ENCODE measurements at places on chromosomes 13 and 19.
A peak's percentile ranks its signal among the peaks of the same experiment; 100 is the strongest.

- DNase-seq: peak; percentile 18
These were observed 550.8 kb upstream of the SLITRK1 start for GRCh38 chr13:84433024-84433423.

DNA sequence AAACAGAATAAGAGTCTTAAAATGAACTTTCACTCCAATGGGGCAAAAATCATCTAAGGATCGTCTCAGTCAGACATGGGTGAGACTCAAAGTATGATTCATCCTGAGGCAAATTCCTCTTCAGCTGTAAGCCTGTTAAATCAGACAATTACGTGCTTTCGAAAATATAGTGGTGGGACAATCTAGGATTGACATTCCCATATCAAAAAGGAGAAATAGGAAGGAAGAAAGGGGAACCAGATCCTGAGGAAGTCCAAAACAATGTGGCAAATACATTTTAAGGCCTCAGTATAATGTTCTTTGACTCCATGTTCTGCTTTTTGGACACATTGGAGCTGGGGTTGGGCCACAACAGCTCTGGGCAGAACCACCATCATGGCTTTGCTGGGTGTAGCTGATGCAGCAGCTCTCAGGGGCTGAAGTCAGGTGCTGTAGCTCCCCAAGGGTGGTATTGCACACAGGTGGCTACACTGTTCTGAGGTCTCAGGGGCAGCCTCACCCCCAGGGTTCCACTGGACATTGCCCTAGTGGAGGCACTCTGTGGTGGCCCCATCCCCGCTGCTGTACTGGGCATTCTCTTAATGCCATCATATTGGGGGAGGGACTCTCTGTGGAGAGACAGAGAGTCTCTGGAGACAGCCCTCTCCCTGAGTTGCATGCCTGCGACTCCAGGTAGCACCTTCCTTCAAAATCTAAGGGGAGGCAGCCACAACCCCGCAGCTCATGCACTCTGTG, 5.7 kb upstream of the FPR3 start:
- DNase-seq: no peak

- DNase-seq: no peak
These were observed 126.0 kb downstream of the RAP2A start for GRCh38 chr13:97559981-97560380.

- no peak for DNase-seq
These were observed 83.0 kb downstream of the FNDC3A start for GRCh38 chr13:49058761-49059160.

DNA sequence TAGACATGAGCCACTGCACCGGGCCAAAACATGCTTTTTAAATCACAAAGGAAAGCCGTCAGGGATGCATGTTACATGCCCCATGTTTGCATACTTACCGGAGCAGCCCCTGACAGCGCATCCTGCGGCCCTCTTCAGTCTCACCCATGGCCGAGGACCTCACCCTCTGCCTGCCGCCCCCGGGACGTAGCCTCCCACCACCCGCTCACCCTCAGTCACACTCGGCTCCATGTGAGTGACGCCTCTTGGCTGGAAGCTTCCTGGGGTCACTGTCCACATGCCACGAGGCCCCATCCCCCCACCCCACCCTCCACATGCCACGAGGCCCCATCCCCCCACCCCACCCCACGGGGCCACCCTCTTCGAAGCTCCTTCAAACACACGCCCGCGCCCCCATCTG, 46.1 kb upstream of the SPACA7 start:
- no peak for DNase-seq

DNA sequence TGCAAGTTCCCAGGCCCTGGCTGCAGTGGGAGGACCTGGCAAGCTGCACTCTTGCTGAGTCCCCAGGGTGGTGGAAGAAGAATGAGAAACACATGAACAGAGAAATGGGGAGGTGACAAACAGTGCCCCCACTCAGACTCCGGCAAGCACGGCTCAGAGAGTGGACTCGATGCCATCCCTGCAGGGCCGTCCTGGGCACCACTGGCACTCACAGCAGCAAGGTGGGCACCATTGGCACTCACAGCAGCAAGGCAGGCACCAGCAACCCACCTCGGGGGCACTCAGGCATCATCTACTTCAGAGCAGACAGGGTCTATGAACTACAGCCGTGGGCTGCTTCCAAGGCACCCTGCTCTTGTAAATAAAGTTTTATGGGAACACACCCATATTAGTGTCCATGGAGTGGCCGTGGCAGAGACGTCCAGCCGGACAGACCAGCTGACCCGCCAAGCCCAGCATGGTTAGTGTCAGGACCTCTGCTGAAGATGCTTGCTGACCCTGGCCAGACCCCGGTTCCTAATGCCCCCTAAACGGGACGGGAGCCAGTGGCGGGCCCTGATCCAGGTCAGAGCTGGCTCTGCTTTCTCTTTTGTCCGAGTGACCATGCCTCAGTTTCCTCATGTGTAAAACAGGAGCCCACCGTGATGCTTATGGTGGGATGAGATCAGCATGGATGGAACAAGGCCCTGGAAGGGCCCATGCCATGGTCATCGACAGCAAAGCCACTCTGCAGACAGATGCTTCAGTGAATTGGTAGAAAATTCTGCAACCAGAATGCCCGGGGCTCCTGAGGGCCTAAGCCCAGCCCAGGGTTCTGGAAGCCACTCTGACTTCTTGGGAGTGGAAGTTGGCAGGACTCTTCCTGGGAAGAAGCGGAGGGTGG, 2.1 kb upstream of the F10 start:
- no peak for DNase-seq

GRCh38 chr13:32840989-32841713, 175.1 kb upstream of the KL start:
- DNase-seq: no peak
